Activated T-cell treated with anti-CD3 and anti-CD28 coated beads, Interleukin-2, amount 50 U/mL, for 72 hours (primary cell): ENCODE measurements at places on chromosomes 7 and 10. TPM values are rescaled to one million over a fixed set of nuclear protein-coding genes. Genes with fewer than 3 reads are reported as not detected.

The ACTR3C gene
- 13.0 TPM for total RNA-seq

DNA sequence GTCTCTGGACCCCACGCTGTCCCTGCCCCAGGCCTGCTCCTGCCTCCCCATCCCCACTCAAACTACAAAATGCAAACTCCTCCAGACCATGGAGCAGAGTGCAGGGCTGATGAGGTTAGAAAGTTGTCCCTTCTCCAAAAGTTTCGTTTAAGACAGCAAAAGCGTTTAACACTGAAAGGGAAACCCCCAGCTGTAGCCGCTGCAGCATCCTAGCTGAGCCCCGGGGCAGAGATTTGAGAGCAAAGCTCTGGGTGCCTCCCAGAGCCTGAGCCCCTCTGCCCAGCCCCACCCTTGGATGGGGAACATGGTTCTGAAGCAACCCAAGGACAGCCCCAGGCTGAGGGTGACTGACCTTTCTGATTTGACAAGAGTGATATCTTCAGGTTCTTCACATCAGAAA, 52.8 kb upstream of the ENO4 start:
- no peak overlapping the region for H3K27ac ChIP-seq
- H3K27me3 ChIP-seq, result peaks cover 49% of the 10 kb centered on the region
- H3K4me1 ChIP-seq, result peaks cover 17% of the 10 kb centered on the region
- peaks cover 9% of the 10 kb centered on the region for H3K36me3 ChIP-seq

GRCh38 chr10:127855591-127855881, 37.2 kb downstream of the CLRN3 start:
- no peak overlapping the region for H3K4me3 ChIP-seq
- no peaks in the 10 kb centered on the region for H3K4me1 ChIP-seq
- DNase-seq, result no peak
- H3K36me3 ChIP-seq, result no peaks in the 10 kb centered on the region
- H3K27ac ChIP-seq, result no peak overlapping the region

GRCh38 chr7:44244282-44244681, 43.5 kb downstream of the YKT6 start:
- no peak overlapping the region for H3K27ac ChIP-seq
- H3K4me3 ChIP-seq, result no peak overlapping the region
- DNase-seq, result peak; percentile 59
- no peaks in the 10 kb centered on the region for H3K4me1 ChIP-seq

- peaks cover 35% of the 10 kb centered on the region for H3K27me3 ChIP-seq
- no peak overlapping the region for H3K4me3 ChIP-seq
- peaks cover 37% of the 10 kb centered on the region for H3K4me1 ChIP-seq
- H3K27ac ChIP-seq, result no peak overlapping the region
Observed at GRCh38 chr10:3452173-3452626, 279.6 kb upstream of the PITRM1 start.

GRCh38 chr7:4049202-4049601, 632.9 kb upstream of the FOXK1 start:
- no peaks in the 10 kb centered on the region for H3K27me3 ChIP-seq
- DNase-seq, result no peak
- no peak overlapping the region for H3K27ac ChIP-seq
- H3K4me1 ChIP-seq, result no peaks in the 10 kb centered on the region
- H3K4me3 ChIP-seq, result no peak overlapping the region
- H3K36me3 ChIP-seq, result no peaks in the 10 kb centered on the region

The ASB10 gene
- not detected for total RNA-seq

The METTL27 gene
- 1.8 TPM for total RNA-seq

The SNCG gene
- not detected for total RNA-seq

- peaks cover 11% of the 10 kb centered on the region for H3K4me1 ChIP-seq
- peaks cover 3% of the 10 kb centered on the region for H3K36me3 ChIP-seq
- H3K27me3 ChIP-seq, result no peaks in the 10 kb centered on the region
- H3K4me3 ChIP-seq, result no peak overlapping the region
Observed at GRCh38 chr7:142827951-142828500, 26.9 kb upstream of the EPHB6 start.

- peaks cover 39% of the 10 kb centered on the region for H3K27me3 ChIP-seq
- no peaks in the 10 kb centered on the region for H3K4me1 ChIP-seq
- no peaks in the 10 kb centered on the region for H3K36me3 ChIP-seq
Observed at GRCh38 chr7:22654831-22655230, 72.2 kb upstream of the IL6 start.

The NOLC1 gene
- total RNA-seq, result 98.2 TPM

DNA sequence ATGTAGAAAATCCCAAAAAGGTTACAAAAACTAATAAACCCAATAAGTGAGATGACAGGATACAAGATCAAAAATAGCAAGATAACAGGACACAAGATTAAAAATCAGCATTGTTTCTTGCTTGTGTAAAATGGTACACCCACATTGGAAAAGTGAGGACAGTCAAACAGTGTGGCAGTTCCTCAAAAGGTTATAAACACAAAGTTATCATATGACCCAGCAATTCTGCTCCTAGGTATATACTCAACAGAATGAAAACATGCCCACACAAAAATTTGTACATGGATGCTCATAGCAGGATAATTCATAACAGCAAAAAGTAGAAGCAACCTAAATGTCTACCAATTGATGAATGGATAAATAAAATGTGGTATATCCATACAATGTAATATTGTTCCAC, 105.8 kb downstream of the ARMH3 start:
- H3K27ac ChIP-seq, result no peak overlapping the region
- H3K36me3 ChIP-seq, result peaks cover 39% of the 10 kb centered on the region
- no peaks in the 10 kb centered on the region for H3K4me1 ChIP-seq
- no peak for DNase-seq
- H3K27me3 ChIP-seq, result no peaks in the 10 kb centered on the region
- no peak overlapping the region for H3K4me3 ChIP-seq

DNA sequence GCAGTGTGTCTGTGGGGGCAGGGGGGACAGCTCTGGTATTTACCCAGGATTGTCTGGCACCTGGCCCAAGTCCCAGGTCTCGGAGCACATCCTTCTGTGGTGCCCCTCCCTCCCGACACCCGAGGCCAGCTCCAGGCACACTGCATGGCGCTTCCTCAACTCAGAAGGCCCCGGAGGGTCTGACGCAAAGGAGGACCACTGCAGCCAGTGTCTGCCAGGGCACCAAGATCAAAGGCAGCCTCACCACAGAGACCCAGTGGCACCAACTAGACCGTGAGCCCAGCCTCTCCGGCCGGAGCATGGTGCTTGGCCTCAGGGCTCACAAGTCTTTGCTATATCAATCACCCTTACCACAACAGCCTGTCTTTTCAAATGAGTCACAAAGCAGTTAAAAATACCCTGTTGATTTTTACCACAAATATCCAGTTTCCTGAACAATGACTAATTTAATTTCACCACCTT, 99.3 kb upstream of the DDC start:
- peak; percentile 45 for DNase-seq
- H3K27me3 ChIP-seq, result no peaks in the 10 kb centered on the region
- no peak overlapping the region for H3K27ac ChIP-seq
- peaks cover 51% of the 10 kb centered on the region for H3K4me1 ChIP-seq
- H3K36me3 ChIP-seq, result no peaks in the 10 kb centered on the region

The DENND10 gene
- 41.3 TPM for total RNA-seq

The SORBS1 gene
- 1.2 TPM for total RNA-seq

DNA sequence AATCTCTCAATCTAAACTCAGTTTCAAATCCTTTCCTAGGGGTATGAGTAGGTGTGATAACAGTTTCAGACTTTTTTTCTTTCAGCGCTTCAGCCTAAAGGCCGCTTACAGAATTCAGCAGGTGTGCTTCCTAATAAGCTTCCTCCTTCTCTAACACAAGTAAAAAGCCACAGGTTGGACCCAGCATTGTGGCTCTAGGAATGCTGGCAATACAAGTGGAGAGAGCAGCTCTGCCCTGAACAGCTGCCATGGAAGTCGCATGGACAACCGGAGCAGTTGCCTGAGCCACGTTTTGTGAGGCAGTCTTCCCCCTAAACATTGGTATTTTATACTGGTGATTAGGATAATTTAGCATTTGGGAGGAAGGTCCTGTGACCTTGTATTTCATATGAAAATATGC, 83.5 kb downstream of the ST7 start:
- H3K4me1 ChIP-seq, result peaks cover 14% of the 10 kb centered on the region
- no peak overlapping the region for H3K4me3 ChIP-seq
- peaks cover 10% of the 10 kb centered on the region for H3K27me3 ChIP-seq
- H3K36me3 ChIP-seq, result no peaks in the 10 kb centered on the region
- H3K27ac ChIP-seq, result no peak overlapping the region

DNA sequence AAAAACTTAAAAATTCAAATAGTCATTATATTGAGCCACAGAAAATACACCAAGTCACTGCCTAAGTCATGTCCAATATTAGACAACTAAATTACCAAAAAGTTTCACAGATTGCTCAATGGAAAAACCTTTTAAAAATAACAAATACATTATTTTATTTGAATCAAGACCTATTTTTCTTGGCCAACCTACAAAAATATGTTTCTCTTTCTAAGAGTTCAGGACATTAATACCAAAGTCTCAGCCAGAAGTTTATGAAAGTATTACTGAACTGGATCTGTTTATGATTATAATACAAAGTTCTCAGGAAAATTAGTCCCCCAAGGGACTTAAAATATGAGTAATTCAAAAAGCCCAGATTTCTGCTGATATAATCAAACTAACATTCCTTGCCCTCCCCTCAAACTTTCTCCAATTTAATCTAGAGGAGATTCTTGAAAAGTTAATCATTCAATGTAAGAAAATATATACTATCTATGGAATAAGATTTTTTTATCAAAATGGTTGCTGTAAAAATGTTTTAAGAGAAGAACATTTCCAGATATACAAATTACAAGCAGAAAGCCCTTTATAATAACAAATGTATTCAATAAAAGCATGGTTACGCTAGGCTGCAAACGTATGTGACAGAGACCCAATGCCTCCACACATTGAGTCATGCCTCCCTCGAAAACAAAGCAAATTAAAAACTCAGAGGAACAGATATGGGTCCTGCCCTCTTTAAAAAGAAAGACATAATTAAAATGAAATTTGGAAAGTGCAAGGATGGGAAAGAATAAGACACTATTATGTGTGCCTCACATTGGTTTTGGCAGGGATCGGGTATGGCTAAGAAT, 381.6 kb downstream of the PARD3 start:
- H3K4me3 ChIP-seq, result no peak overlapping the region
- no peak overlapping the region for H3K27ac ChIP-seq
- H3K27me3 ChIP-seq, result no peaks in the 10 kb centered on the region
- H3K36me3 ChIP-seq, result no peaks in the 10 kb centered on the region

The ADAM22 gene
- 2.5 TPM for total RNA-seq

The PRLHR gene
- not detected for total RNA-seq

DNA sequence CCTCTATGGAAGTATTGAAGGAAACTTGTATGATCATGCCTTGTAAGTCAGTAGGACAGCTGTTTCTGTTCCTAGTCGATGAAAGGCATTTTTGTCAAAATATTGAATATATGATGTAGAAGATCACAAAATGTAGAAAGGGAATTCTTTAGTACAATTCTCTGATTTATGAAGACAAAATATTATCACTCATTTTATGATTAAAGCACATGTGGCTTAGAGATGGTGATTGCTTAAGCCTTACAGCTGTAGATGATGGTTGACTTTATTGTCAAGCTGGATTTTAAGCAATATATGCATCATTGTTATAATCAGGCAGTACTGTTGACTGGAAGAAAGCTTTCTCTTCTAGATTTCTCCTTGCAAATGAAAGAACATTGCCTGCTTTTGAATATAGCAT, 26.4 kb downstream of the MXI1 start:
- H3K27me3 ChIP-seq, result no peaks in the 10 kb centered on the region
- H3K4me1 ChIP-seq, result peaks cover 1% of the 10 kb centered on the region
- no peak overlapping the region for H3K27ac ChIP-seq
- no peaks in the 10 kb centered on the region for H3K36me3 ChIP-seq

GRCh38 chr10:123797813-123798212, 93.8 kb downstream of the CPXM2 start:
- no peak overlapping the region for H3K27ac ChIP-seq
- H3K4me3 ChIP-seq, result no peak overlapping the region
- H3K27me3 ChIP-seq, result peaks cover 22% of the 10 kb centered on the region
- no peak for DNase-seq
- H3K36me3 ChIP-seq, result no peaks in the 10 kb centered on the region

The PRSS37 gene
- total RNA-seq, result not detected

The AGMO gene
- not detected for total RNA-seq

The H2BK1 gene
- 4.4 TPM for total RNA-seq

The PDZD7 gene
- 0.12 TPM for total RNA-seq

DNA sequence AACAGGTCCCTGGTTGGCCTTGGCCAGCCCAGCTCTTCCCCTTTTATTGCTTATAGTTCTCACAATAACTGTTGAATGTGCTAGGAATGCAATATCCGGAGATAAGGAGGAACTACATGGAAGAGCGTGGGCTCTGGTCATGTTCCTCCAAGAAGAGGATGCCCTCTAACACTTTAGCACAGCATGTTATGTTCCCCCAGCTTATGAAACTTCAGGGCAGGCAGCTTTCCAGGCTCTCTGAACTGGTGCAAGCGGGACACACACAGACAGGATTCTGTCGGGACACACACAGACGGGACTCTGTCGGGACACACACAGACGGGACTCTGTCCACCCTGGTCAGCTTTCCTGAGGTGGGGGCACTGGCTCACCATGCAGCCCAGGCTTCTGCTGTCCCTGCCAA, 141.6 kb downstream of the PKD1L1 start:
- H3K27me3 ChIP-seq, result no peaks in the 10 kb centered on the region
- H3K36me3 ChIP-seq, result no peaks in the 10 kb centered on the region
- H3K4me1 ChIP-seq, result no peaks in the 10 kb centered on the region
- no peak overlapping the region for H3K4me3 ChIP-seq

- no peak for DNase-seq
- H3K36me3 ChIP-seq, result no peaks in the 10 kb centered on the region
- no peaks in the 10 kb centered on the region for H3K27me3 ChIP-seq
- no peak overlapping the region for H3K27ac ChIP-seq
- no peak overlapping the region for H3K4me3 ChIP-seq
Observed at GRCh38 chr10:102677331-102678067, 33.2 kb downstream of the TRIM8 start.

DNA sequence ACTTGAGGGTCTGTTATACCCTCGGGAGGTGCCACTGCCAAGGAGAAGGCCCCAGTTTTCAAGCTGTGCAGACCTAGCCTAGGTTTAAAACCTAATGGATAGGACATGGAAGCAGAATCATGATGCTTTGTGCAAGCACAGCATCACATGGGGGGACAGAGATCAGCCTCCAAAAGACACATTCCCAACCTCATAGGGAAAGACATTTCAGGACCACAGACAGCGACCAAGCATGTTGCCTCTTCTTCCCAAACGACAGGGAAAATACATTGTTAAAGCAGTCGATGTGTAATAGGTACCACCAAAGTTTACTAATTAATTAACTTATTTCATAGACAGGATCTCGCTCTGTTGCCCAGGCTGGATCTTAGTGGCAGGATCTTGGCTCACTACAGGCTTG, 573.9 kb downstream of the TCERG1L start:
- H3K27me3 ChIP-seq, result no peaks in the 10 kb centered on the region
- no peaks in the 10 kb centered on the region for H3K36me3 ChIP-seq
- no peak overlapping the region for H3K4me3 ChIP-seq
- no peak overlapping the region for H3K27ac ChIP-seq

- H3K27me3 ChIP-seq, result no peaks in the 10 kb centered on the region
- H3K4me1 ChIP-seq, result no peaks in the 10 kb centered on the region
- H3K36me3 ChIP-seq, result no peaks in the 10 kb centered on the region
- no peak overlapping the region for H3K27ac ChIP-seq
- no peak overlapping the region for H3K4me3 ChIP-seq
Observed at GRCh38 chr10:128843972-128844371, 623.1 kb upstream of the MGMT start.
